Memory B cell (primary cell): ENCODE measurements at places on chromosomes 13 and 19.

DNA sequence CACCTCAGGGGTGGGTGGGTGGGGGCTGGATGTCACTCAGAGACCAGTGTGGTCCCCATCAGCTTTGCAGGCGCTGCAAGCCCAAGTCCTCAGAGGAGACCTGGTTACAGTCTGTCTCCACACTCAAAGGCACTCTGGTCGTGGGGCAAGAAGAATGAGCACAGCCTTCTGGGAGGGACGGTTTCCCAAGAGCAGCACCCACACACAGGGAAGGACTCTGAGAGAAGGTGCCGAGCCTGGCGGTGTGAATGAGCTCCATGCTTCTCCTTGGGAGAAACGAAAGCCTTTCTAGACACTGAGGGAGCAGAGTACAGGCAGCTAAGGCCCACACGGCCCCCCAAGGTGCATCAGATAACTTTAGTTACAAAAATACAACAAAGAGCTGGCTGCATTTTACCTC, 473.6 kb downstream of the FOXO1 start:
- no peak for DNase-seq

DNA sequence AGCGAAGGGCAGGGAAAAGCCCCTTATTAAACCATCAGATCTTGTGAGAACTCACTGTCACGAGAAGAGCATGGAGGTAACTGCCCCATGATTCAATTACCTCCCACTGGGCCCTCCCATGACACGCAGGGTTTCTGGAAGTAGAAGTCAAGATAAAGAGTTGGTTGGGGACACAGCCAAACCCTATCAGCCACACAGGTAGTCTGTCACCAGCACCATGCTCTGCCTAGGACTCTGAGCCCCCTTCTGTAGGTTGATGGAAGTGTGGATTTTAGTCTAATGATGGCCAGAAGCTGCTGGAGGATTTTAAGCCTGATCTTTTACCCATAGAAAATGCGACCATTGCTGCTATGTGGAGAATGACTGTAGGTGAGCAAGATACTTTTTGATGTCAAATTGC, 60.8 kb downstream of the ARHGEF7 start:
- no peak for DNase-seq

DNA sequence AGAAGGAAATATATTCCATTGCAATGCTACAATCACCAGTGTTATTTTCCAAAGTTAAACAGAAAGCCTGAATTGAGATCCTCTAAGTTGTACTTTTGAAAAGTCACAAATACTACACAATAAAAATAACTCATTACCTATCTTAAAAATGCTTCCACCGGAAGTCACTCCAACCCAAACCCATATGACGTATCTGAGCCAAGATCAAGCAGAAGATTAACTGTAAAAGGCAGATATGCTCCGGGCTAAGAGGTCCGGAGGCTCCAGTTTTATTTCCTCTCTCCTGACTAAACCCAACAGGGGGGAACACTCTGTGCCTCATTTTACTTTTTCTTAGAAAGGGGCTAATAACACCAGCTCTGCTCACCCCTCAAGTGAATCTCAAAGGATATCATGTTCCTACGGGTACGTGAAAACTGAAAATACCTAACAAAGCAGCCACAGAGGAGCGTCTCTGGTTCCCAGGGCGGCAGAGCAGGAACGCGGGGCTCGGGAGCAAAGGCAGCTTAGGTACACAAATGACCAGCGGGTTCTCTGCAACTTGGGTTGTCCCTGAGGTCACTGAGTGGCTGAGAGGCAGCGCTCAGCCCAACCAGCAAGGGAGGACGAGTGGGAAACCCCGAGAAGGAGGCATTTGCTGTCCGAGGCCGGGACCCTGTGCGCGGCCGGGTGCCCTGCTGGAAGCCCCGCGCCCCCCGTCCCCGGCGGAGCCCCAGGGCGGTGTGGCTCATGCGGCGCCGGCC, 750 bp downstream of the RAB20 start:
- peak; percentile 34 for DNase-seq

DNA sequence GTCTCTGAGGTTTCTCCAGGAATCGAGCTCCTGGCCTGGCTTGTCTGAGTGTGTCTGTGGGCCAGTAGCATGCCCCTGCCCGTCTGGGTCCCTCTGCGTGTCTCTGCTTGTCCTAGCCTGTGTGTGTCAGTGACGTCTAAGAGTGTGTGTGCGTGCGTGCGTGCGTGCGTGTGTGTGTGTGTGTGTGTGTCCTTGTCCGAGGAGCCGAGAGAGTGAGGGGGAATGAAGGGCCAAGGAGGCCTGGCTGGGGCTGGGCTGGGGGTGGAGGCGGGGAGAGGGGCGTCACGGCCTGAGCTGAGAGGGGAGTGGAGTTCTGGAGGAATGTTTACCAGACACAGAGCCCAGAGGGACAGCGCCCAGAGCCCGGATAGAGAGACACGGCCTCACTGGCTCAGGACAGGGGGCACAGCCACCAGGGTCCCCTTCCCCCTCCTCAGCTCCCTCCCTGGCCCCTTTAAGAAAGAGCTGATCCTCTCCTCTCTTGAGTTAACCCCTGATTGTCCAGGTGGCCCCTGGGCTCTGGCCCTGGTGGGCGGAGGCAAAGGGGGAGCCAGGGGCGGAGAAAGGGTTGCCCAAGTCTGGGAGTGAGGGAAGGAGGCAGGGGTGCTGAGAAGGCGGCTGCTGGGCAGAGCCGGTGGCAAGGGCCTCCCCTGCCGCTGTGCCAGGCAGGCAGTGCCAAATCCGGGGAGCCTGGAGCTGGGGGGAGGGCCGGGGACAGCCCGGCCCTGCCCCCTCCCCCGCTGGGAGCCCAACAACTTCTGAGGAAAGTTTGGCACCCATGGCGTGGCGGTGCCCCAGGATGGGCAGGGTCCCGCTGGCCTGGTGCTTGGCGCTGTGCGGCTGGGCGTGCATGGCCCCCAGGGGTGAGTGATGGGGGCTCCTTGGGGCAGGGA, at the start of gene AXL:
AXL (plus strand) TSS at position 609 of the 893 bp plus-strand sequence; CDS start at position 779, 170 bp downstream.
- DNase-seq = no peak

- DNase-seq = peak; percentile 66
These were observed 22.2 kb downstream of the RASA3 start for GRCh38 chr13:114110091-114110829.

DNA sequence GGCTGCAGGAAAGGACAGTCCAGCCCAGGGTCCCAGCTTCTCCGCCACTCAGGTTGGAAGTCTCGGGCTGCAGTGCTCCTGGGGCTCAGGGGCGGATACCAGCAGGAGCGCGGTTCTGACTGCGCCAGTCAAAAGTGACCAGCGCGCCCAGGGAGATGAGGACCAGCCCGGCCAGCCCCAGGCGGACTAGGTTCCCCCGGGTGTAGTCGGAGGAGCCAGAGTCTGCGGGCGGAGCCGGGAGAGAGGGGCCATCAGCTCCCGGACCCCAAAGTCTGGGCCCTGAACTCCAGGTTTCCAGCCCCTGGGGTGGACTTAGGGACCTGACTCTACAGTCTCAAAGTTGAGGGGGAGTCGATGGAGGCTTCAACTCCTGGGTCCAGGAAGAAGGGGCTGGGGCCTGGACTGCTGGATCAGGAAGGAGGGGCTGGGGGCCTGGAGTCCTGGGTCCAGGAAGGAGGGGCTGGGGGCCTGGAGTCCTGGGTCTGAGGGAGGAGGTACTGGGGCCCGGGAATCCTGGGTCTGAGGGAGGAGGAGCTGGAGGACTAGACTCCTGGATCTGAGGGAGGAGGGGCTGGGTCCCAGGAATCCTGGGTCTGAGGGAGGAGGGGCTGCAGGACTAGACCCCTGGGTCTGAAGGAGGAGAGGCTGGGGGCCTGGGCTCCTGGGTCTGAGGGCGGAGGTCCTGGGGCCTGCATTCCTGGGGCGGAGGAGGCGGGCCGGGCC, 5.3 kb downstream of the OSCAR start:
- no peak for DNase-seq

DNA sequence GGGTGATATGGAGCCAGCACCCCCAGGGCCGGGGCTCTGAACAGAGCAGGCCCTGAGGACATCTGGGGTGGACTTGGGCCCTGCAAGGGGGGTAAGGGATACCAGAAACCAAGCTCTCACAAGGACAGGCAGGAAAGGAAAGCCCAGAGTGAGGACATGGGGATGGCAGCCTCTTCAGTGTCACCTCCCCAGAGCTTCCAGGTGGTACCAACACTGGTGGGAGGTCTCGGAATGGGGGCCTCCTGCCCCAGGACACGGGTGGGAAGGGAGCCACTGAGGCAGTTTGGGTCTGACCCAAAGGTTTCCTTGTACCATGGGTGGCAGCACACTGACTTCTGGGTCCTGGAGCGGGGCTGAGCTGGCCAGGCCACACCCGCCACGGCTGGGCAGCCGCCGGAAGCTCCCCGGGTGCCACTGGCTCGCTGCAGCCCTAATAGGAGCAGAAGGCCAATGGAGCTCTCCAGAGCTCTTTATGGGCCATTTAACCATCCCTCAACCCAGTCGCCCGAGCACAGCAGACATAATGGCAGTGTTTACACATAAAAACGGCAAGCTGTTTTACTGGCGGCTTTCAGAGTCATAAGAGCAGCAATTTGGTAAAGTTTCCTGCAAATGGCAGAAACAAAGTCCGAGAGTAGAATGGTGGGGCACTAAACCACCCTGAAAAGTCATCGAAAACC, 59.3 kb downstream of the PEPD start:
- DNase-seq = no peak

- DNase-seq = no peak
These were observed 33.1 kb upstream of the NCCRP1 start for GRCh38 chr19:39163621-39164020.

DNA sequence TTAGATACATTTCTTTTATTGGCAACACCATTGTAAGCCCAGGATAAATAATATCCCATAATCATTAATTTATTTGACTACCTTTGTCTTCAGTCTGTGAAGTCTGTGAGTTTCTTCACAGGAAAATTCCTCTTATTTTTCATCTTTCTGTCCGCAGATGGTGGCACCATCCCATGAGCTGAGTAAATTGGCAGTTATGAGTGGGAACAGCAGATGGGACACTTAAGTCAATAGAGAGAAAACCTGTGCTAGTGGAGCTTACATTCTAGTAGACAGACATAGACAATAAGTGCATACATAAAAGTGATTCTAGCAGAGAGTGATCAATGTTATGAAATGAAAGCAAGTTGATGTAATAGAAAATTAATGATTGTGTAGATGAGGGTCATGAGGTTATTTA, 638.2 kb upstream of the MIR17HG start:
- DNase-seq = no peak

- DNase-seq = no peak
These were observed 113.0 kb downstream of the SOX1 start for GRCh38 chr13:112179995-112180394.

- DNase-seq = no peak
These were observed 16.2 kb upstream of the MISP start for GRCh38 chr19:734716-735115.

DNA sequence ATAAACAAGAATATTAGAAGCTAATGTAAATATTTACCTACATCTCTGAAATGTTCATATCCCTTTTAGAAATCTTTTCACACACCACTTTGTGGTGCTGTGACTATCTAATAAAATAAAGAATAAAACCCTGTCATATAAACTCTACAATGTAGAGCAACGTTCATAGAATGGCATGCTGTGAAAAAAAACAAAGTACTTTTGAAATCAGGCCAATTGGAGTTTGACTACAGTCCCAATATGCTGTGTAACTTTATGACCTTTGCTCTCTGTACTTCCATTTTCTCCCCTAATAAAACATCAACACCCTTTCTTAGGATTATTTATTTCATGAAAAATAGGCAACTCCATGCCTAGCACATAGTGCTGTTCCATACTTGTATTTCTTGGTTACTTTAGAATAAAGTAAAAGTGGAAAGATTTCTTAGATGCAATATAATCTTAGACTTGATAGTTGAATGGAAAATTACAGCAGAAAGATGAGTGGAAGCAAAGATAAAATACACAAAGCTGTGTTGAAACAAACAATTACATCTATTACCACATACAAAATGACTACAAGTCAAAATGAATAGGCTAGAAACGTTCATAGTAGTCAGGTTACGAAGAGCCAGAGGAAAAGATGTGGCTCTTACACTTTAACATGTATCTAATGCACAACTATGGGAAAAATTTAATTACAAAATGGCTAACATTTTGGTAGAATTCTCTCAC, 613.2 kb upstream of the SLITRK5 start:
- DNase-seq = no peak

DNA sequence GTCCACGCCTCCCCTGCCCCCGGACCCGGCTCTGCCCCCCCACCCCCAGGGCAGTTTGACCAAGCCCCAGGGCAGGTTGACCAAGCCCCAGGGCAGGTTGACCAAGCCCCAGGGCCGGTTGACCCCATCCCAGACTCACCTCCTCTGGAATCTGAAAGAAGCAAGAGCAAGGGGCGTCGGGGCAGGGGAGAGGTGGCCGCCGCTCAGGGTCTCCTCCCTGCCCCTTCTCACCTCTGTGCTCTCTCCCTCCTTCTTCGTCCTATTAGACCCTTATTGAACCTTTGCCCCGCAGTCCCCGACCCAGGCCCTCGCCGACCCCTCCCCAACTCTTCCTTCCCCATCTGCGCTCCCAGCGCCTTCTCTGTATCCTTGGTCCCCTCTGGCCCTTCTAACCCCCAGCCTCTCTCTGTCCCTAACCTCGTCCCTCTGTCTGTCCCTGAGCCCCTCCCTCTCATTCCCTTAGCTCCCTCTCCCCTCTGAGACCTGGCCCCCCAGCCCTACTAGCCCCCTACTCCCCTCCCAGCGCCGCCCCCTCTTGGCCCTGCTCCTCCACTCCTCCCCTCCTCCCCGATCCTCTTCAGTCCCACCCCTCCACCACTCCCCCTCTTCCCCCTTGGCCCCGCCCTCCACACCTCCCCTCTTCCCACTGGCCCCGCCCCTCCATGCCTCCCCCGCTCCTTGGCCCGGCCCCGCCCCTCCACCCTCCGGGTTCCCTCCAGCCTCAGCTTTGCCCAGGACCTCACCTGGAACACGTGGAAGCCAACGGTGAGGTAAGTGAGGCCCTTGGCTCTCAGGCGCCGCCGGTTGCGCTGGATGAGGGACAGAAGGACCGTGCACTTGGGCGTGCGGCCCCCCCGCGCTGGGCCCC, 7.6 kb downstream of the CAPN12 start:
- DNase-seq = peak; percentile 43

GRCh38 chr19:58117841-58118575, 20.0 kb upstream of the ZSCAN18 start:
- no peak for DNase-seq

- DNase-seq = peak; percentile 93
These were observed at the start of the genes LSM7 and SPPL2B for GRCh38 chr19:2328401-2329148. Gene LSM7, minus strand, starts transcription at chr19:2328586. Its CDS starts 20 bp downstream, at chr19:2328566. Gene SPPL2B, plus strand, starts transcription at chr19:2328684. Its CDS starts 26 bp downstream, at chr19:2328710.

DNA sequence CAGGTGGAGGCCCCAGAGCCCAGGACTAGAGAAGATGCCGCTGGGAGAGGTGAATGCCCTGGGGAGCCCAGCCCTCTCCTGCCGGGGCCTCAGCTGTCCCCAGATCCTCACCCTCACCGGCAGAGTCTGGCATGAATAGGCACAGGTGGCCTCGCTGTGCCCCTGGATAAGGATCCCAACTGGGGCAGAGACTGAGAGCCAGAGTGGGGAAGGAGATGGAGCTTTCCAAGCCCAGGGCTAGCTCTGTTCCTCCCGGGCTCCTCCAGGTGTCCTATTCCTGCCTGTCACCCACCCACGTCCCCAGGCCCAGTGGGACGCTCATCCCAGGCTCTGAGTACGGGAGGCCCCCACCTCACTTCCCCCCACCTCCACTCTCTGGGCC, 16.5 kb downstream of the PRR36 start:
- DNase-seq = no peak

DNA sequence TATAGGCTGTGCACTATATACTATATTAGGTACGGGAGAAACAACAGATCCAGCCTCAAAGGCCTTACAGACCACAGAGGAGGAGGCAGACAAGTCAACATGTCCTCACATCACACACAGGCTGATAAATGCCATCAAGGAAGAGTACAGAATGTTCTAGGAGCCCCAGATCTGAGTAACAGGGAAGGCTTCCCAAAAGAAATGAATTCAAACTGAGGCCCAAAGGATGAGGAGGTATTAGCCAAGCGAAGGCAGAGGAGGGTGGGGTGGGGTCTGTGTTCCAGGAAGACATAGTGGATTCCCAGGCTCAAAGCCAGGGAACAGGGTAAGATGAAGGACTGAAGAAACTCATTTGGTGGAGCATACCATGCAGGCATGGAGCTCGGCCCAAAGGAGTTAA, 55.1 kb downstream of the RXFP2 start:
- no peak for DNase-seq
